ENCODE measurements at places on chromosomes 7 and 10.

DNA sequence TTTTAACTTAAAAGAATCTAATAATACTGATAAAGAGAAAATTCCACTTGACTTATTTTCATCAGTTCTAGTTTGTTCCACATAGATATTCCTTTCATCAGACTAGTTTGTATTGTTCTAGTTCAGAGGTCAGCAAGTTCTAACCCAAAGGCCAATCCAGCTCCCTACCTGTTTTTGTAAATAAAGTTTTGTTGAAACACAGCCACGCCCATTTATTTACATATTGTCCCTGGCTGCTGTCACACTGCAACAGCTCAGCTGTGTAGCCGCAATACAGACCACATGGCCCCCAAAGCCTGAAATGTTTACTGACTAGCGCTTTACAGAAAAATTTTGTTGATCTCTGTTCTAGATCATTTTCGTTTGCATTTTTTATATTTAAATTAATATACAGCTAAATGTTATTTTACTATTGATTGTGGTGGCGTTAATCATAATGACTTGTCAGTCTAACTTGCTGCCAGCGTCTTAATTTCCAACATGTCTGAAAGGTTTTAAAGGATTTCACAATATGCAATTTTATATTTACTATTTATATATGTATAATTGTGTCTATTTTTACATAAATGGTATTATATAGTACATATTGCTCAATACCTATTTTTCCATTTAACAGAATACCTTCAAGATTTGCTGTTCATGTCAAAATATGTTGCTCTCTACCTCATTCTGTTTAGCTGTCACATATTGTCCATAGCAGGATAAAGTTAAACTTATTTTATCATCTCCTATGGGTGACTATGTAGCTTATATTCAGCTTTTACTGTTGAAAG lies 159.3 kb downstream of the DYNC1I1 start:
- no peak for DNase-seq

DNA sequence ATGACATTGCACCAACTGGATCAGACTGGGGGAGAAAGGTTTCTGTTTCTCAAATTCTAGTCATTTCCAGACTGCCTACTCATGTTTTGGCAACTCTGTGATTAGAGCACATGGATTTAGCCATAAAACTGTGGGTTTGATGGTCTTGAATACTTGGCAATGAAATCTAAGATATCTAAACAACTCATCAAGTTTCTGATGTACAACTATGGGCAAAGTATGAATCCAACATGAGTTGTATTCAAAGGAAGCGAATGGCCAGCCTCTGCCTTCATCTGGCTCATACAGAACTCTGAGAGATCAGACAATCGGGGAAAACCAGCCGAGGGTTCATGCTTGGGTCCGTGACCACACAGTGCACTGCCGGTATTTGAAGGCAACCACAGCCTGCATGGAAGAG lies 144.3 kb downstream of the ADAM12 start:
- DNase-seq, result no peak

DNA sequence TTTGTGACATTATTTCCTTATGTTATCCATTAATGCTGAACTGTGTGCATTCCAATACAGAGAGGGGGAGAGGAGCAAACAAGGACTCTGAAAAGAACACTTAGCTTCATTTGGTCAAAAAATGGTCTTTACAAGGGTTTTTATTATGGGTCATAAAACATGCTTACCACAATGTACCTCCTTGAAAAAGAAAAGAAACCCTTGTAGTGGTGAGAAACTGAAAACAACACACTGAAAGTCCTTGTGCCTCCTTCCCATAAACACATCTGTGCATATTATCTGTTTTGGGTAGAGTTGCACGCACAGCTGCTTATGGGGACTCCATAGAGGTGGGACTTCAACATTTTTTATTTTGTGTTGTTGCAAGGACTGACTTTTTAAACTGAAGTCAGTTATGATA lies 98.7 kb downstream of the CDK6 start:
- peak; percentile 64 for DNase-seq

GRCh38 chr7:35908331-35909216 lies 107.7 kb downstream of the SEPTIN7 start:
- DNase-seq, result no peak

- DNase-seq, result no peak
These were observed 269.1 kb downstream of the GATA3 start for GRCh38 chr10:8323428-8324054.

DNA sequence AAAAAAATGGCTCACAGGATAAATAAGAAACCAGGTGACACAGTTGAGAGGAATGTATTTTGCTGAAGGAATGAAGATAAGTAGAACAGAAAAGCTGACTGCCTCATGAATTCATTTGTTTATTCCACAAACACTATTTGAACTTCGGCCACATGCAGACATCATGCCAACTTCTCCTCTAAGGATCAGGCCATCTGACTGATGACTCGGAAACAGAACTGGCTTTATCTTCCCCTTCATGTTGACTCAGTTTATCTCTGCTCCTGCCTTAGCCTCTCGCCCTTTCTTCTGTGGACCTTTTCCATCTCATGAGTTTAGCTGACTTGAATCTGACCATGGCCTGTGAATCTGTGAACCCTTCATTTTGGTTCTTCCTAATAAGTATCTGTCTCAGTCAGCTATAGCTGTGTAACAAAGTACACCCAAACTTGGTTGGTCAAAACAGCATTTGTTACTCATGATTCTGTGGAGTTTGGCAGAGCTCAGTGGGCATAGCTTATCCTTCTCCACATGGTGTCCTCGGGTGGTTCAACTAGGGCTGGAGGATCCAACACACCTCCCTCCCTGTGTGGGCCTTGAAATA lies 44.0 kb upstream of the GRID1 start:
- DNase-seq, result no peak

DNA sequence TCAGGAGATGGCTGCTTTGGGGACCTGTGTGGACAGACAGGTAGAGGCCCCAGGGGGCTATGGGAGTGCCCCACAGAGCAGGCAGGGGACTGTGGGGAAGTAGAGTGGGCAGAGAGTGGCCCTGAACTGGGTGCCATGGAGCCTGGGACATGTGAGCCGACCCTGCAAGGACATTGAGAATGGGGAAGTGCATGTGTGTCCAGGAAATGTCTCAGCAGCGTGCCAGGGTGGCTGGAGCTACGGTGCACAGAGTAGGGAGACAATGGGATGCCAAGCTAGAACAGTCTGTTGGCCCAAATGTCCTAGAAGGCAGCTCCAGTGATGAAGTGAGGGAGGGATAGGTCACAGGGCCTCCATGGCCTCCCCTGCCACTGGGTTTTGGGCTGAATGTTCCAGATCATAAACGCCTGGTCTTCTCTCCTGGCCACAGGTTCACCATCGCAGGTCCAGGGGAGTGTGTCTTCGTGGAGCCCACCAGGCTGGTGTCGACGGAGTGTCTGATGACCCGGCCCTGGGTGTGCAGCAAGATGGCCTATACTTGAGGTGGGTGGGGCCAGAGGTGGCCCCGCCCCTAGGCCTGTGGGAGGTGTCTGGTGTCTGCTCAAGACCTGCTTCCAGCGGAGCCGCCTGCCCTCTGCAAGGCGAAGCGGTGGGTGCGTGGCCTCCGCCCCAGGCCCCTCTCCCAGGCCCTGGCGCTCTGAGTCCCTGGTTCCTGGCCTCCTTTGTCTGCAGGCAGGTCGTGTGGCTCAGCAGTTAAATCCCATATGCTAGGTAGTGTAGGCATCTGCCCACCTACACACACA lies 20.5 kb downstream of the CLEC2L start:
- no peak for DNase-seq

GRCh38 chr7:130143334-130143732 lies 61.9 kb downstream of the TMEM209 start:
- DNase-seq, result no peak

DNA sequence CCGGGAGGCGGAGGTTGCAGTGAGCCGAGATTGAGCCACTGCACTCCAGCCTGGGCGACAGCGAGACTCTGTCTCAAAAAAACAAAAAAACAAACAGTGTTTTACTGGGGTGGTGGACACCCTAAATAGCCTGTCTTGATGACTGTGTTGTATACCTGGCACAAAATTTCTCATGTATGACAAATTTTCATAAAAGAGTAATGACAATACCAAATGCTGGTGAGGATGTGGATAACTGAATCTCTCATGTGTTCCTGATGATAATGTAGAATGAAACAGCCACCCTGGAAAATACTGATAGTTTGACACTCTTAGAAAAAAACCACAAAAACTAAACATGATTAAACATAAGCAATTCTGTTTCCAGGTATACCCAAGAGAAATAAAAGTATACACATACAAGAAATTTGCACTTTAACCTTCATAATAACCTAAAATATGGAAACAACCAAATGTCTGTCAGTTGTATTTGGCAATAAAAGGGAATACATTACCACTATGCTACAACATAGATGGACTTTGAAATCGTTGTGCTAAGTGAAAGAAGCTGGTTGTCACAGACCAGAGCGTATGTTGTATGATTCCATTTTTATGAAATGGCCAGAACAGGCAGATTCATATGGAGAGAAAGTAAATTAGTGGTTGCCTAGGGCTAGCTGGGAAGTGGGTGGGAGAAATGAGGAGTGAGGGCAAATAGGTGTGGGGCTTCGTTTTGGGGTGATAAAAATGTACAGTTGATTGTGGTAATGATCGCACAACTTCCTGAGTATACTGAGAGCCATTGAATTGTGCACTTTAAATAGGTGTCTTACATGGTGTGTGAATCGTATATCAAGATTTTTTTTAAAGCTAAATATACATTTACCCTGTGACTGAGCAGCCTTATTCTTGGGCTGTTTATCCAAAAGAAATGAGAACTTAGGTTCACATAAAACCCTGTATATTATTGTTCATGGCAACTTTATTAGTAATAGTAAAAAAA lies 12.5 kb downstream of the WDR37 start:
- DNase-seq, result no peak

DNA sequence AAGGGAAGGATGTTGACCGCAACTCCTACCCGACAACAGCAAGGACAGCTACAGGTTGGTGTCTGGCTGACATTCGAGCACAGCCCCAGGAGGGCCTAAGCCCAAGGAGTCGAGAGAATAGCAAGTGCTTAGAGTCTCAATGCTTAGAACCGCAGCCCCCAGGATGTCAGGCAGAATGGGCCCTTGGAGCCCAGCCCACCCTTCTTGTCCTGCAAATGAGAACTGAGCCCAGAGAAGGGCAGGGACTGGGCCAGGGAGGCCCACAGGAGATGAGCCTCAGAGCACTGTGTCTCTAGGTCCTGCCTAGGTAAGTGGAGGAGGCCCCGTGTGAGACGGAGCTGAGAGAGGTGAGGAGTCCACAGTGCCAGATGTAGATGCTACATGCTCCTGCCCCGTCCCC lies 173.3 kb upstream of the ZMIZ1 start:
- no peak for DNase-seq

- no peak for DNase-seq
These were observed 513.0 kb upstream of the AKR1E2 start for GRCh38 chr10:4313051-4313450.

GRCh38 chr7:134757938-134758337 lies 21.5 kb upstream of the CALD1 start:
- DNase-seq, result no peak

DNA sequence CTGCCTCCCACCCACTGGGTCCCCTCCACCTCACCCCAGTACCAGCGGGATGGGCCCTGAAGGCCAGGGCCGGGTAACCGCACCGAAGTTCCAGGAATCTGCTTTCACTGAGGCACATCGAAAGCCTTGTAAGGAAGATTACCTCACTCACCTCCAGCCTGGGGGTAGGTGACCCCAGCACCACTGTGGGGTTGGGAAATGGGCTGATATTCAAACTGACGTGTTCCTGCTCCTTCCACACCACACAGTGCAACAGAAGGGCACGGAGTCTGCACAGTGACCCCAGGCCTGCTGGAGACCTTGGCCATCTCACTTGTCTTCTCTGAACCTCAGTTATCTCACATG lies 29.8 kb downstream of the NPS start:
- no peak for DNase-seq

DNA sequence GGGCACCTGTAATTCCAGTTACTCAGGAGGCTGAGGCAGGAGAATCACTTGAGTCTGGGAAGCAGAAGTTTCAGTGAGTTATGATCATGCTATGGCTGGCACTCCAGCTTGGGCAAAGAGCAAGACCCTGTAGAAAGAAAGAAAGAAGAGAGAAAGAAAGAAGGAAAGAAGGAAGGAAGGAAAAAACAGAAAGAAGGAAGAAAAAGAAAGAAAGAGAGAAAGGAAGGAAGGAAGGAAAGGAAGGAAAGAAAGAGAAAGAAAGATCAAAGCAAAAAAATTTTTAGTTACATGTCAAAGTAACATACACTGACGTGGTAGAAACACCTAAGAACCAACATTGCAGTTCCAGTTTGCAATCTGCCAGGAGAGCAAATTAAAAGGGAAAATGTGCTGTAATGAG lies 73.8 kb upstream of the JCAD start:
- DNase-seq, result no peak

DNA sequence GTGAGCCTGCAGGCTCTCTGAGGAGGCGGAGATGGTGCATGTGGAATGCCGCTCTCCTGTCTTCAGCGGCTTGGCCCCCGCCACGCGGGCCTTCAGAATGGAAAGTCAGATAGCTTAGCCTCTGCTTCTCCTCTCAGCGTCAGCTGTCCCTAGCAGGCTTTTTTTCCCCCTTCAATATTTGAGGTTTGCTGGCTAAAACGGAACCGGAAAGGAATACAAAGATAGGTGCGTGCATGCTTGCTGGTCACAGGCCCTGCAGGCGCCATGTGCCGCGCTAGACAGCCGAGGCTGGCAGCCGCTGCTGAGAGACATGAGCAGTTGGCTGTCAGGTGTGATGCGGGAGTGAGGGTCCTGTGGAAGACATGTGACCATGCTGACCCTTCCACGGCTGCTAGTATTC lies 161.2 kb upstream of the COBL start:
- DNase-seq, result no peak

GRCh38 chr10:59087486-59087885 lies 89.0 kb upstream of the PHYHIPL start:
- DNase-seq, result no peak

DNA sequence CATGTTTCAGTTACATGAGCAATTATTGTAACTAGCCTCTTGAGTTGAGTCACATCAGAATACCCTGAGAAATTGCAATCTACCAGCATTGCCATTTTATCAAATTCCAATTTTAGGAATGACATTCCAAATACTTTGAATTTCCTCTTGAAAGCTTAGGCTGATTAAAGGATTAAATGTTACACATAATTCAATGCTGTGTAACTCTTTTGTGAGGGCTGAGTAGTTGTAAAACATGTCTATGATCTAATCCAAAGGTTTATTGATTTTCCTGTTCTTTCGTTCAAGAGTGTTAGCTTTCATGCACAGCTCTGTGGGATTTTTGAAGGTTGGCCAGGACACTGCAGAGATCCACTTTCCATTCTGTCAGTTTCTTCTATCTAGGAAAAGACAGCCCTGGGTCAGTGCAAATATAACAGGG lies 193.1 kb downstream of the SORCS1 start:
- DNase-seq, result no peak

- DNase-seq, result no peak
These were observed 680.4 kb upstream of the FOXK1 start for GRCh38 chr7:4001742-4002141.

All from GM12878 (cell line).